ENCODE measurements at places on chromosomes 12 and 14.

GRCh38 chr14:57863471-57863870 lies 2.4 kb downstream of the SLC35F4 start:
- DNase-seq: no peak

DNA sequence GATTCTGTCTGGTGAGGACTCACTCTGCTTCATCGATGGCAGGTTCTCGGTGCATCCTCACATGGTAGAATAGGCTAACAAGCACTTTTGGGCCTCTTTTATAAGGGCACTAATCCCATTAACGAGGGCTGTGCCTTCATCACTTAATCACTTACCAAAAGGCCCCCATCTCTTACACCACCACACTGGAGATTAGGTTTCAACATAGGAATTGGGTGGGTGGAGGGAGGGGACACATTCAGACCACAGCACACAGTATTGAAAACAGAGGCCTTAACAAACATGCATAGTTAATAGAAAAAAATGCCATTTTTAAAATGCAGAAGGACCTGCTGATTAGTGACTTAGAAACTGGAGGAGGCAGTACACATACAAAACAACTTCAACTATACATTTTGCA lies 61.6 kb downstream of the SPPL3 start:
- no peak for DNase-seq

DNA sequence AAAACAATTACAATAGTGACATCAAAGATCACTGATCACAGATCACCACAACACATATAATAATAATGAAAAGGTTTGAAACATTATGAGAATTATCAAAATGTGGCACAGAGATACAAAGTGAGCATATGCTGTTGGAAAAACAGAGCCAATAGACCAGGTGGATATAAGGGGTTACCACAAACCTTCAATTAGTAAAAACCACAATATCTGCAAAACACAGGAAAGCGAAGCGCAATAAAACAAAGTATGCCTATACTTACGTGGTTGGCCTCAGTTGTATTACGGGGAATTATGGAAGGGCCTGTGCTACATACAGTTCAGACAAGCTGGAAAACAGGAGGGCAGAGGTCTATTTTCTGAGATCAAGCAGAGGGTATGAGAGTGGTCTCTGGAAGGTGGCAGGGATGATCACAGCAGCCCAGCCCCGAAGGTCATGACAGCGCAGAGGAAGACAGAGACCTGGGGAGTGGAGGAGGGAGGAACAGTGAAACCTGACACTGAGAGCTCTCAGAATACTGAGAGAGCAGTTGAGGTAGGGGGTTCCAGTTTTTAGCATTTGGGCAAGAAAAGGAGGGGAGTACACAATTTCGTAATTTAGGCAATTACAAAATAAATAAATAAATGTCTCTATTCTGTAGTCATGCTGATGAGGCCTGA lies 41.3 kb downstream of the IFNG start:
- DNase-seq: no peak

DNA sequence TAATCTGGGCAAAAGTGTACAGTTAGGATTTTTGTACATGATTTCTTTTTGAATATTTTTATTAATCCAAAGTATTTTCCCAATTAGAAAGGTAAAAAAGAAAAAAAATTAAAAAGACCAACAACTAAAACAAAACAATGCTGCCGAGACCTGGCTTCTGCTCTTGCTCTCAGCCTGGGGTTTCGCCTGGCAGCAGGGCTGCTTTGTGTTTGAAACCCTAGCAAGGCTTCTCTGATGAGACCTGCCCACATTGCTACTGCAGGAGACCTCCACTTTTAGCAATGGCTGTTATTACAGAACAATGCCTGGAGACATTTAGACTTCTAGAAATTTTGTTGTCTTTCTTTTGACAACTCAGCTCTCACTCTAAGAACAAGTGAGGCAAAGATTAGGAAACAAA lies 1153.0 kb upstream of the TMEM132C start:
- no peak for DNase-seq

GRCh38 chr14:57960946-57961785 lies 95.3 kb upstream of the SLC35F4 start:
- no peak for DNase-seq

DNA sequence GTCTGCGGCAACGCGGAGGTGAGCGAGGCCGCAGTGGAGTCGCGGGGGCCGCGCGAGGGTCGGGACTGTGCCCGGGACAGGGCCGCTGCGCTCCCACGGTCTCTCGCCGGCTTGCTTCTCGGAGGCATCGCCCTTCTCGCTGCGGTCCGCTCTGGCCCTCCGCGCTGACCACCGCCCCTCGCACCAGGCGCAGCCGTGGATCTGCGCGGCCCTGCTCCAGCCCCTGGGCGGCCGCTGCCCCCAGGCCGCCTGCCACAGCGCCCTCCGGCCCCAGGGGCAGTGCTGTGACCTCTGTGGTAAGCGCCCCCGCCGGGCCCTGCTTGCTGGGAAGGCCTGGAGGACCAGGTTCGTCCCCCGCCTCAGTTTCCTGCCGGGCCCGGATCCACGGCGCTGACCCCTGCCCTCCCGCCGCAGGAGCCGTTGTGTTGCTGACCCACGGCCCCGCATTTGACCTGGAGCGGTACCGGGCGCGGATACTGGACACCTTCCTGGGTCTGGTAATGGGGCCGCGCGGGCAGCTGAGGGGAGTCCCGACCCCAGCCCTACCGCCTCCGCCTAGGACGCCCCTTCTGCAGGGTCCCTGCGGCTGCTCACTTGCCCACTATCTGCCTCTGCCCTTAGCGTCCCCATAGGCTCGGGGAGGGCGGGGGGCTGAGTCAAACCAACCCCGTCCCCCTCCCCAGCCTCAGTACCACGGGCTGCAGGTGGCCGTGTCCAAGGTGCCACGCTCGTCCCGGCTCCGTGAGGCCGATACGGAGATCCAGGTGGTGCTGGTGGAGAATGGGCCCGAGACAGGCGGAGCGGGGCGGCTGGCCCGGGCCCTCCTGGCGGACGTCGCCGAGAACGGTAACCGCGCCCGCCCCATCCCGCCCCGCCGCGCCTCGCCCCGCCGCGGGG lies 7.0 kb downstream of the AMN start:
- DNase-seq: no peak

GRCh38 chr14:33457617-33458016 lies 493.3 kb downstream of the EGLN3 start:
- DNase-seq: no peak
